ENCODE measurements at places on chromosomes 1 and 21. TPM values are rescaled to one million over a fixed set of nuclear protein-coding genes. Genes with fewer than 3 reads are reported as not detected.

DNA sequence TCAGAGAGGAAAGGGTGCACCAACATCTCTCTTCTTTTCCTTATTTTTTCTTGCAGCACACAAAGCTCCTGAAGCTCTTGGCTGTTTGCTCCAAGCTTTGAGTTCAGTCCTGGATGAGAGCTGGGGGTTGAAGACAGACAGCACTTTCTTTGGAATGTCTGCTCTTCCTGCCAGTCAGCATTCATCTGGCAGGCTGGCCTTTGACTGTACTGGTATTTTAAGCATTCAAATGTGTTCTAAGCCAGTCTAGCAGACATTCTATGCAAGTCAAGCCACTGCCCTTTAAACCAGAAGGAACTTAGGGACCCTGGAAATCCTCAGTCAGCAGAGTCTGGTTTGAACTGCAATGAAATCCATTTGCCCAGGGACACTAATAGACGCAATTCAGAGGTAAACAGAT lies 45.0 kb downstream of the XCL1 start:
- DNase-seq = peak; percentile 16

- no peak for DNase-seq
Observed at GRCh38 chr1:102365071-102365470, 368.3 kb upstream of the OLFM3 start.

- DNase-seq = peak; percentile 84
Observed at GRCh38 chr1:8314346-8315280, 3.3 kb upstream of the SLC45A1 start.

- DNase-seq = no peak
Observed at GRCh38 chr21:39115576-39116235, 67.5 kb downstream of the PSMG1 start.

DNA sequence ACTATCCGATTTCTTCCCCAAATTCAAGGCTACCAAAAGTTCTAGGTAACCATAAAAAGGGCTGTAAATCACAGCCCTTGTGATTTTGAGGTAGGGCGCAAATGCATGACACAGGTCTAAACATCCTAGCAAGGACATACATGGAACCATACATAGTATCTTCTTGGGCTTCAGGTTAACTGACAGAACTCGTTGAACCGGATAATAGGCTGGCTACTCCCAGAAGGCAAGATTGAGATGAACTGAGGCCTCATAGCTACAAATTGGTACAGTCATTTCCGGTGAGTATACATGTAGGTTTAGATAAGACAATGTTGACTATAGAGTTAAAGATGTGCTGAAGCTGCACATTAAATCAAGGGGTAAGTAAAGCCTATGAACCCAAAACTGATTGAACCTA lies 27.3 kb upstream of the TP53BP2 start:
- DNase-seq = no peak

The FCMR gene
- total RNA-seq = 1.6 TPM

- DNase-seq = peak; percentile 88
Observed at GRCh38 chr1:220767312-220768125, 19.2 kb upstream of the MTARC1 start.

The PPIAL4G gene
- not detected for total RNA-seq

DNA sequence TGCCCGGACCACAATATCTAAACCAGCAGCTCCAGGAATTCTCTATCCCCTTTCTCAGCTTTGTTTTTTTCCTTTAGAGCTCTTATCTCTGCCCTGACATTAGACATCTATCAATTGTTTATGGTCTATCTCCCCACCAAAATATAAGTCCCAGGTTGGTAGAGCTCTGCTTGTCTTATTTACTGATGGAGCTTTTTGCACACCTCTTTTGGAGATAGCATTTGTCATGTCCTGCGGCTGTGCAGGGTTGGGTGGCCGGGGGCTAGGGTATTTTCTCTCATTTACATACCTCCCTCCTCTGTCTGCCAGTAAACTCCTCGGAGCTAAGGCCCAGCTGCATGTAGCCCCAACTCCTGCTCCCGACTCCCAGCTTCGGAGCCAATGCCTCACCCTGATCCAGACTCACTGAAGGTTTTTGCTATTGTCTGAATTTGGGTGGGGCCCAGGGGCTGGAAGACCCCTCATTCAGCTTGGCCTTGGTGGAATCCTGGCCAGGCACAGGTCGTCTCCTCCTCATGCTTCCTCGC lies 11.1 kb upstream of the PDE9A start:
- no peak for DNase-seq

- DNase-seq = peak; percentile 3
Observed at GRCh38 chr1:160544647-160545046, 21.6 kb upstream of the SLAMF6 start.

The TMEM200B gene
- 14.8 TPM for total RNA-seq

DNA sequence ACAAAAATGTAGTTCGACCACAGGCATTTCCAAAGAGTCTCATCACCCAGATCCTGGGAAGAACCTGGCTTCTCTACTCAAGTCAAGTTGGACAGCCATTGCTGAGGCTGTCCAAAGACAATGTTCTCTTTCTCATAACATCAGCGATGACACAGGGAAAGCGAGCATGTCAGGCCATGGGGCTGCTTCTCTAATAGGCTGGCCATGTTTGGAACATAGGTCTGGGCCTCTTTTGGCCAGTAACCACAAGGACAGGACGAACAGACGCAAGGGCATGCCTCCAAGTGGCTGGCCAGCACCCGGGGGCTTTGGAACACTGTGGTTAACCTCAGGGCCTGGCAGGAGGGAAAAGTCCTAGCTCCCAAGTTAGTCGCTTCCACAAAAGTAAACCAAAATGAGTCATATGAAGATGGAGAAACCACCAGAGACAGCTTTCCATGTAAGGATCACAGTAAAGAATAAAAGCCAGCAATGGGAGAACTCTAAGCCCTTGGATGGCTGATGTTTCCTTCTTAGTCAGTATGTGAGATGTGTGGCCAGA lies 80.6 kb upstream of the SLC44A3 start:
- DNase-seq = peak; percentile 97

Data from fibroblast of villous mesenchyme (primary cell).